ENCODE measurements at places on chromosomes 7 and 10.
A peak's percentile ranks its signal among the peaks of the same experiment; 100 is the strongest.

DNA sequence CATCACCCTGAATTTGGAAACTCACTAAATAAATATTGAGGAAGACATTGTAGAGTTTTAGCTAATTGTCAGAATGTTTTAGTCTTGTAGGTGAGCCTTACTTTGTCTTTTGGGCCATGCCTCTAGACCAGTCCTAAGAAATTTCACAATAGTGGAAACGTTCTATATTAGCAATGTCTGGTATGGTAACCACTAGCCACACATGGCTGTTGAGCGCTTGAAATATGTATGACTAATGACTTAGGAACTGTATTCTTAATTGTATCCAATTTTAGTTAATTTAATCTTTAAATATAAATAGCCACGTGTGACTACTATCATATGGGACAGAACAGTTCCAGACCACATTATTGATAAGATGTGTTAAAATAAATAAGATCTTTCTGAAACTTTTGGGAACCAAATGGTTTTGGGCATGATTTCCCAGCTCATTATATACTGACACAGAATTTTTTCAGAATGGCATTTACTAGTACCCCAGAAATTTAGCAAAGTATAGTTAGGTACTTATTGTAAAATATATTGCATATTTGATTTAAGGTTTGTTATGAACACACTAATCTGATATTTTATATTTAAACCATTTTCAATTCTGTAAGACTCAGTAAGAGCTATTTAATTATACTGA, 95.0 kb downstream of the VPS50 start:
- no peak for DNase-seq

DNA sequence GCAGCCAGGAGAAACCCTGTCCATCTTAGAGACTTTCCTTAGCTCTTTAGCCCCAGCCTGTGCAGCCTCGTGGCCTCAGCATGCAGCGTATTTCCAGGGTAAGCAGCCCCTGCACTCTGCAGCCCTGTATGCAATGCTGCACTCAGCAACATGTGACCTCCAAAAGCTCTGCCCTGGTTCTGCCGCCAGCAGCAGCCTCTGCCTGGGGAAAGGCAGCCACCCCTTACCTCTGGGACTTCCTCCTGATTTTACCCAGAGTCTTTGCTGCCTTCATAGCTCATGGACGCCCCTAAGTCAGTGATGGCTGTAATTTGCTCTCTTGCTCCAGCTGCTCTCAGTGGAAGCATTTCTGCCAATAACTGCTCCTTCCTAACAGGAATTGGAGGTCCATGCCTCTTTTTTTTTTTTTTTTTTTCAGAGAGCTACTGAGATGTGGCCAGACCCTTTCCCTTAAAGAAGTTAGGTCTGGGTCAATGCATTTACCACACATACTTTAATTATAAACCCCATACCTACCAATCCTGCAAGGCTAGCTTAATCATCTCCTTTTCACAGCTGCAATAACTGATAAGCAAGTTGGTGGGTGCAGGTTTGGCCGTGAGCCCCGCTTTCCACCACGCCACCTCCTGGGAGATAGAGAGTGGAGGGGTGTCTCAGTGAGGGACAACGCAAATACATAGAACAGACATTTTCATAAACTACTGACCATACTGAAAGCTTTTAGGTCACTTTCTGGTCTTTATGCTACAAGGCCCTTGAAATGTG, 71.7 kb downstream of the RAMP3 start:
- DNase-seq: no peak

DNA sequence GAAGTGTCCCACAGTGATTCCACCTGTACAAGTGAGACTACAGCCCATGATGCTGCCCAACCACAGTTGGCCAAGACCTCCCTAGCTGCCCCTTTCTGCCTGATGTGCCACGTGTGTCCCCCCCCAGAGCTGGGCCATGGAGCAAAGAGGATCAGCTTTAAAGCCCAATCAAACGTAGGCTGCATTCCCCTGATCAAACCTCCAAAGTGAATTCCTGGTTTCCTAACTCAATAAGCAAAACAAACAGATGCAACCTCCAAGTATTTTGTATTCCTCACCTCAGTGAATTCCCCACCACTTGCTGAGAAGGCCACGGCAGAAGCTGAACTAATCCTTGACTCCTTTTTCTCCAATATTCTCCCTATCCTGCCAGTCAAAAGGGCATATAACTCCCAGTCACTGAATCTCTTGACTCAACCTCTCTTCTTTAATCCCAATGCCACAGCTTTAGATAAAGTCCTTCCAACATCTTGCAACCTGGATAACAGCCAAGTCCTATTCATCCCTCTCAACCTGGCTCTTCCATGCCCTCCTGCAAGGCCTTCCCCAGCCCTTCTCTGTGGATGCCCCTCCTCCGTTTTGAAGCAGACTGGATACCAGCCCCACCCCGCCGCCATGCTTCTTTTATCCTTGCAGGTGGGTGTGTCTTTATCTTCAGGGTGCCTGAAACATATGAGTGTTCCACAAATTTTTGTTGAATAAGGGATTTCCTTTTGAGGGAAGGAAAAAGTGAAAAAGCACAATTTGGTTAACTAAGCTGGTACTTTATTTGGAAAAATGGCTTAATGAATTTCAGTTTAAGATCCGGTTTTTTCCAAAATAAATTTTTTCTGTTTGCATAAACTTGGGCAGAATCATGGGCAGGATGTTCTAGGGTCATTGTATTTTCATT, 285.2 kb upstream of the MKLN1 start:
- DNase-seq: no peak

GRCh38 chr7:17559388-17559787, 260.9 kb downstream of the AHR start:
- peak; percentile 6 for DNase-seq

- no peak for DNase-seq
These were observed 1202.7 kb downstream of the SORCS3 start for GRCh38 chr10:105843786-105844185.

- no peak for DNase-seq
These were observed 56.0 kb upstream of the PITRM1 start for GRCh38 chr10:3228629-3228945.

- DNase-seq: no peak
These were observed 32.8 kb downstream of the SLC39A12 start for GRCh38 chr10:17984563-17984962.

DNA sequence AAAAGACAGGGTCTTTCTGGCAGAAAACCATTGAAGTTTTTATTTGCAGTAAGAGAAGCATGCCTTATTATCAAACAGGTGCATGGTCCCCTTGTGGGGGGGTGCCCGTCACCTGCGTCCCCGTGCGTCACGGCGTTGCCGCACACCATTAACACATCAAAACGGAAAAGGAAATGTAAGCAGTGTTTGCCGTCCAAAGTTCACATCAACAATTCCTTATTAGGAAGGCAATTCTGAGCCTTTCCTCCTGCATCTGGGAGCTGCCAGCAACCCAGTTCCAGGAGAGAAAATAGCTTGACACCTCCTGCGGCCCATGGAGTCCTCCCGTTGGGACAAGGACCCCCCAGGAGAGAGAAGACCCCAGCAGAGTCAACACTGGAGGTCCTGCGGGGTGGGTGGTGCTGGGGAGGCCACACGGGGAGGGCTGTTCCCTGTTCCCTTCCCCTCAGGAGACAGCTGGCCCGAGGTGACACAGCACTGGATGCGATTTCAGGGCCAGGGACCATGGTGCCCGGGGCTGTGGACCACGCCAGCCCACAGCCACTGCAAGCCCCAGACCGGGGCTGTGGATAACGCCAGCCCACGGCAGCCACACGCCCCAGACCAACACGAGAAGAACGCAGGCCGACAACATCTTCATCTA, 39.5 kb downstream of the DIP2C start:
- DNase-seq: peak; percentile 55

GRCh38 chr10:129853562-129853903, 110.5 kb downstream of the EBF3 start:
- no peak for DNase-seq

- DNase-seq: no peak
These were observed 1.3 kb upstream of the LRRC18 start for GRCh38 chr10:48940958-48941357.

GRCh38 chr7:1503390-1503789, 799 bp downstream of the INTS1 start:
- DNase-seq: no peak

DNA sequence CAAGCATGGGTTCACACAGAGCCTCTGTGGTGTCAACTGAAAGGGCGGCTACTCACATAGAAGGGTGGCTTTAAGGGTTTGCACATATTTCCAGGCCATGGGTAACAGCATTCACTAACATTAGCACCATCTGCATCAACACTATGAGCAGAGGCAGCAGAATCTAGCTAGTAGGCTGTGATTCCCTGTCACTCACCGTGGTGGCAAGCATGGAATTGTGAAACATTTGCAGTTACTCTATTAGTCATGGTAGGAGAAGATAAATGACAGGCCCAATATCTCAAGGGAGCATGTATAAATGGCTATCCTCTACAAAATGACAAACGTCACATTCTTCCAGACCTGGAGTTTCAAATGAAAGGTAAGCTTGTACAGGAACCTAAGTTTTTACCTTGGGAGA, 32.2 kb upstream of the CUBN start:
- DNase-seq: no peak

DNA sequence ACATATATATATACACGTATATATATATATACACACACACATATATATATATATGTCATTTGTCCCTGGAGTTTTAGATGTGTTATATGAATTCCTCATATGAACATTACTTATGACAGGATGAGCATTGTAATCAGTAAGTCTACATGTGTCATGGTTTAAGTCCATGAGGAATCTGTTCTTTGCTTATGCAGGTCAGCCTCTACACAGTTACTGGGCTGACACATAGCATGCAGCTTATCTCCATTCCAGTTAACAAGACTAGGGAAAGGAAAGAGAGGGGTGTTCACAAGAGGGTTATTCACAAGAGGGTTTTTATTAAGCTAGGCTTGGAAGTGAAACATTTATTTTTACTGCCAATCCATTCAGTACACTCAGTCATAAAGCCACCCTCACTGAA, 226.7 kb downstream of the SNX13 start:
- DNase-seq: no peak

DNA sequence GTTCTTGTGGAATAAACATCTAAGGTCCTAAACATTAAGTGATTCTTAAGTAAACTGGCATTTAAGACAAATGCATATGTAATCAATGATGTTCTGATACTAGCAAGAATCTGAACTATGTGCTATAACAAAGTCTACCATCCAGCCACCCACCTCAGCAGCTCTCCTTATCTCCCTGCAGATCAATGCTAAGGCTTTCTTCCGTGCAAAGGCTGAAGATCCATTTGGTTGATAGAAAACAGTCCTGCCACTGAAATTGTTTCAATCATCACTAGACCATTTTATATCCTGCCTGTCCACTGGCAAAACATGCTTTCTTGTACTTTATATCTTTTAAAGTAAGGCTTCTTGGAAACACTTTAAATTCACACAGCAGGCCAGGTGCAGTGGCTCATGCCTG, 6.3 kb upstream of the SMKR1 start:
- no peak for DNase-seq

DNA sequence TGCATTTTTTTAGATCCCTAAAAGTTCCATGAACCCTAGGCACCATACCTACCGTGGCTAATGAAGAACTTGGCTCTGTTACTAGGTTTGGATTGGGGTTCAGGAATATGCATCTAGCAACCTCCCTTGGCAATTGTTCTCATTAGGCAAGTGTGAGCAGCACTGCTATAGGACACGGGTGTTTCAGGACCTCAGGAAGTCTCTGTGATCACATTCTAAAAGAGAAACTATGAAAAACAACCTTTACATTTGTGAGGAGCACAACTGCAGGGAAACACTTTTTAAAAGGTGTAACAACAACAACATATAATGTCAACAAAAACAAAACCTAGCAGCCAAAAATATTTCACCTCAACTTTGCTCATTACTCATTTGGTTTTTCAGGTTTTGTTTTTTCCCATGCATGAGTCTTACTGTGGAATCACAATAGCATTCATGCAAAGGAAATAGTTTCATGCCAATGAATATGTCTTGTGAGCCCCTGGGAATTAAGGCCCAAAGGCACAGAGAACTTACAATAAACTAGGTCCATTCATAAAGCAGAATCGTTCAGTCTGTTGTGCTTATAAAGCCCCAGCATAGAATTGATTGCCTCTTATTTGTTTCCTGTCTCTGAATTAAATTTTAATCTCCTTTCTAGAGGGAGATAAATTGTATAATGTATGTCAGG, 255.7 kb upstream of the DGKB start:
- no peak for DNase-seq

DNA sequence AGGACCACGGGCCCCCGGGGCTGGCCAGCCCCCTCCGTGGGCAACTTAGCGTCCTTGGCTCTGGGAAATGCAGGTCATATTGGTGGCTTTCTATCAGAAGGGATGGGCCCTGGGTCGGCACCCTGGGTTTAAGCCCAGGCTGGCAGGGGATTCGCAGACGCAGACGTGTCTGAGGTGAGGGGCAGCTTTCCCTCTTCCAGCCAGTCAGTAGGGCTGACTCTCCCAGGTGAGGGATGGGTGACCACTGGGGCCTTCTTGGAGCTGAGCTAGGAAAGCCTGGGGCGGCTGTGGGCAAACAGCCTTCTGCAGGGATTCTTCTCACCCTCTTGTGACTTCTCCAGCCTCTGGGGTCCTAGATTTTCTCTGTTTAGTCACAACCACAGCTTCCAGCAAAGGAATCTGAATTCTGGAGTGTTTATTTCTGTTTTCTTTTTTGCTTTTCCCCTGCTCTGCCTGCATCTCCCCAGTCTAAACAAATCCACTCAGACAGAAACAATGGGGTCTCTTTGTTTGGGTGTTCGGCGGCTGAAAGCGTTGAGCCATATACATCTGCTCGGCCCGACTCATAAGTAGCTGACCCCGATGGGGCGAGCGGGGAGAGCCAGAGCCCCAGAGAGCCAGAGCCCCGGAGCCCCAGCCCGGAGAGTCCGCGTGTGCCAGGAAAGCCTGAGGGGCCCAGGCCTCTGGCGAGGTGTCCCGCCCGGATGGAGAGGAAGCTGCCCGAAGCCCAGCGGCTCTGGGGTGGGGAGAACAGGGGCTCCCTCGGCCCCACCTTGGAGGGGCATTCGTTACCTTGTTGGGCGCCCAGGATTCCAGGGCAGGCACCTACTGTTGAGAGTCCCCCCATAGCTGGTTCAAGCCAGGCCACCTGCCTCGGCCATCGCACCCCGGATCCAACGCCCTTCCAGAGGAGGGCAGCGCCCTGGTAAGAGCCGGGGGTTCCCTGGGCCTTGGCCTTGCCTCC, 2.0 kb downstream of the MNX1 start:
- no peak for DNase-seq

DNA sequence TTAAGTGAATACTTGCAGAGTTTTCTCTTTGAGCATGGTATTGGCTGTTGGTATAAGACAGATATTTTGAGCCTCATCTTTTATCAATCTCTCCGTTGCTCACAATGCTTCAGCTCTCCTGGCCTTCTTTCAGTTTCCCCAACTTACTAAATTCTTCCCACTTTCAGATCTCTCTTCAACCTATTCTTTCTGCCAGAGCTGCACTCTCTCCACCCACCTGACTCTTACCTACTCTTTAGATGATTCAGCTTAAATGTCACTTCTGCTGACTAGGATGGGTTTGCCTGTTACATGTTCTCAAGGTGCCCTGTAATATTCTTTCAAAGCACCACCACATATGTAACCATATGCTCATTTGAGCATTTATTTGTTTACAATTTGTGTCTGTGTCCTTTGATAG, 1.6 kb downstream of the EXOSC1 start:
- DNase-seq: no peak
